Activated CD4-positive, alpha-beta memory T cell treated with anti-CD3 and anti-CD28 coated beads, Interleukin-2, amount 10 ng/mL, durations not matched to agents 7 days and 5 days (primary cell): ENCODE measurements at places on chromosomes 7 and 10. TPM values are rescaled to one million over a fixed set of nuclear protein-coding genes. Genes with fewer than 3 reads are reported as not detected.

DNA sequence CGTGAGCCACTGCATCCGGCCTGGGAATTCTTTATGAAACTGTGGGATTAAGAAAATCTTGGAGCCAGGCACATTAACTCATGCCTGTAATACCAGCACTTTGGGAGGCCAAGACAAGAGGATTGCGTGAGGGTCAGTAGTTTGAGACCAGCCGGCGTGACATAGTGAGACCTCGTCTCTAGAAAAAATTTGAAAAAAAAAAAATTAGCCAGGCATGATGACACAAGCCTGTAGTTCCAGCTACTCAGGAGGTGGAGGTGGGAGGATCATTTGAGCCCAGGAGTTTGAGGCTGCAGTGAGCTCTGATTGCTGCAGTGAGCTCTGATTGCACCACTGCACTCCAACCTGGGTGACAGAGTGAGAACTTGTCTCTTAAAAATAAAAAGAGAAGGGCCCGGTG lies 69.8 kb downstream of the SUGCT start:
- H3K4me3 ChIP-seq = no peak overlapping the region
- H3K27me3 ChIP-seq = peaks cover 1% of the 10 kb centered on the region

- H3K4me3 ChIP-seq = no peak overlapping the region
- H3K36me3 ChIP-seq = peaks cover 72% of the 10 kb centered on the region
- no peak overlapping the region for H3K27ac ChIP-seq
- H3K27me3 ChIP-seq = no peaks in the 10 kb centered on the region
These were observed 20.7 kb downstream of the MDFIC start for GRCh38 chr7:114942446-114943175.

- H3K27ac ChIP-seq = no peak overlapping the region
- no peaks in the 10 kb centered on the region for H3K4me1 ChIP-seq
- H3K27me3 ChIP-seq = peaks cover 16% of the 10 kb centered on the region
- H3K36me3 ChIP-seq = no peaks in the 10 kb centered on the region
These were observed 25.7 kb upstream of the FAM180A start for GRCh38 chr7:135774284-135774683.

DNA sequence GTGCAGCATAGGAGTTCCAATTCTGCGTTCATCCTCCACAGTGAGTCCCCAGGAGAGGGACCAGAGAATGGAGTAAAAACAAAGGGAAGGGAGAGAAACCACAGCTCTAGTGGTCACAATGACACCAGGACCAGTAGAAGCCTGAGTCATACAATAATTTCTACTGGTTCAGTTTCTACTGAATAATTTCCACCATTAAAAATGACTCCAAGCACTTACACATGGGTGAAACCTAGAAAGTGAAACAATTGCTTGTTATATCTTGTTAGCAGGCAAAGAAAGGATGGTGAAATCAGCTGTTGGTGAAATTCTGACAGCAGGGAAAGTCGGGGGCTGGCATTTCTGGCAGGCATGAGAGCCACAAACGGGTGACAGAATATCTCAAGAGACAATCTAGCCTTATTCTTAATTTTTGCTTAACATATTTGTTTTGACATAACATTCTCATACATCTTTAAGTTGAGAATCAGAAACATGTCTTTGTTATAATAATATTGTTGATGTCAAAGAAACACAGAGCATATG lies 1065.8 kb upstream of the C7orf33 start:
- H3K27me3 ChIP-seq = no peaks in the 10 kb centered on the region
- no peak for DNase-seq
- no peaks in the 10 kb centered on the region for H3K4me1 ChIP-seq
- no peak overlapping the region for H3K4me3 ChIP-seq

DNA sequence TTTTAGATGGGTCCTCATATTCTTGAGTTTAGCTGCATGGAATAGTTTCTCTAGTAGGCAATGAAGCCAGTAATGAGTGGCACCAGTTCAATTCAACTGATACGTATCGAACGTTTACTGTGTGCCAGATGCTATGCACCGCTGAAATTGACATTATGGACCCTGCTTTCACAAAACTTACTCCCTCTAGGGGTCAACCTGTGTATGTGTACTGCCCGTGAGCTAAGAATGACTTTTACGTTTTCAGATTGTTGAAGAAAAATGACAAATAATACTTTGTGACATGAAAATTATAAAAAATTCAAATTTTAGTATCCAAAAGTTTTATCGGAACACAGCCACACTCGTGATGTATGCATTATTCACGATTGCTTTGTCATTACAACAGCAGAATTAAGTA lies 95.5 kb downstream of the ZMYND11 start:
- no peaks in the 10 kb centered on the region for H3K36me3 ChIP-seq
- H3K4me1 ChIP-seq = peaks cover 7% of the 10 kb centered on the region
- no peaks in the 10 kb centered on the region for H3K27me3 ChIP-seq
- H3K27ac ChIP-seq = no peak overlapping the region

Gene CPXM2
- total RNA-seq = not detected
